ENCODE measurements at places on chromosomes 4 and X.

- DNase-seq, result no peak
Observed at GRCh38 chr4:168200685-168201084, 108.3 kb downstream of the ANXA10 start.

DNA sequence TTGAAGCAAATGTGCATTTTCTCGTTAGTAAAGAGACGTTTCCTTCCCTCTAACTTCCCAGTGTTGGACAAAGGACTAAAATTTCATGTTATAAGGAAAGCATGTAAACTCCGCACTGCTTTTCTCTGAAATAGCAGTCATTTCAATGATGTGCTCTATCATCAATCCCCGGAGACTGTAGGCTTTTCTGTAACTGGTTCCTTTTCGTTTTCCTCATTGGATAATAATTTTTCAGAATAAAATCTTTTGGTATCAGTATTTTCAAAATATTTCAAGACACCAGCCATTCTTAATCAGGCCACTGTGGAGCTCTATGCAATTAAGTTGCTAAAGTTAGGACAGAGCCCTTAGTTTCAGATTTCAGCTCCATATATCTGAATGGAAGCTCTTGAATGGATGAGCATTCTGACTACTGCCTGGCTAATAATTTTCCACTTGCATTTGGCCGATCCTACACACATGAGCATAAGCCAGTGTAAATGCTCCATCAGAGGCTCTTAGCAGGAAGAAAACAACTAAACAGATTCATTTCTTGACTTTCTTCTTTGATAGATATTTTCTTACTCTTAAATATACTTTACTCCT is 157.7 kb downstream of the CHIC2 start:
- DNase-seq, result no peak

DNA sequence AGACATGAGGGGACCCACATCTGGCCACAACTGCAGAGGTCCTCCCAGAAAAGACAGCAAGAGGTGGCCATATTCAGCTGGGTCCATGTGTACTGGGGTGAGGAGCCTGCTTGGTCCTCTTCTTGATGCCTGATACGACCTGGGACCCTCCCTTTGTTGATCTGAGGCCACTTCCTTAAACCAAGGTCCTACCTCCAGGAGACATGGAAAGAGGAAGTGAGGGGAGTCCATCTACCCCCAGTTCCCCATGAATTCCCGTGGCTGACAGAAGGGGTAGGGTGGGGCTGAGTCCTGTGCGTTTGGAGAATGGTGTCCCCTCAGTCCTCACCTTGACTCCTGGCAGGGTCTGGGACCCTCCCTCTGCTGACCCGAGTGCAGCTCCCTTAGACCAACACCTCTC is 2.1 kb downstream of the MAGEA10 start:
- no peak for DNase-seq

DNA sequence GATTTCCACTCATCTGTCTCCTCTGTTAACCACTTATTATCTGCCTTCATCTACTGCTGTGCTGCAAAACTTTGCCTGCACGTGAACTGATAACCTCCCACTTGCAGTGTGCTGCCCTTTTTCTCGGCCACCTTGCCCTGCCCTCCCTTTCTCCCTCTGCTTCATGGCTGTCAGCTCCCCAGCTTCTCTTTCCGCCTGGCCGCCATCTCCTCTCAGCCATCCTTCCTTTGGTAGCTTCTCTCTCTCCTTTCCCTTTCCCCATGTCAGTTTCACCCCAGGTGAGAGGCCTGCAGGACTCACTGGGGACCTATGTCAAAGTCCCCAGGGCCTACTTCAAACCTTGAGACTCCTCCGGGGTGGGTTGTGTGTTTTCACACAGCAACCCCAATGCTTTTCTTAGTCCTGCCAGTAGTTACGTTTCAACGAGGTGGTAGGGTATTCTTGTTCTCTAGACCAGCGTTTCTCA is 6.6 kb downstream of the MSL3 start:
- no peak for DNase-seq

DNA sequence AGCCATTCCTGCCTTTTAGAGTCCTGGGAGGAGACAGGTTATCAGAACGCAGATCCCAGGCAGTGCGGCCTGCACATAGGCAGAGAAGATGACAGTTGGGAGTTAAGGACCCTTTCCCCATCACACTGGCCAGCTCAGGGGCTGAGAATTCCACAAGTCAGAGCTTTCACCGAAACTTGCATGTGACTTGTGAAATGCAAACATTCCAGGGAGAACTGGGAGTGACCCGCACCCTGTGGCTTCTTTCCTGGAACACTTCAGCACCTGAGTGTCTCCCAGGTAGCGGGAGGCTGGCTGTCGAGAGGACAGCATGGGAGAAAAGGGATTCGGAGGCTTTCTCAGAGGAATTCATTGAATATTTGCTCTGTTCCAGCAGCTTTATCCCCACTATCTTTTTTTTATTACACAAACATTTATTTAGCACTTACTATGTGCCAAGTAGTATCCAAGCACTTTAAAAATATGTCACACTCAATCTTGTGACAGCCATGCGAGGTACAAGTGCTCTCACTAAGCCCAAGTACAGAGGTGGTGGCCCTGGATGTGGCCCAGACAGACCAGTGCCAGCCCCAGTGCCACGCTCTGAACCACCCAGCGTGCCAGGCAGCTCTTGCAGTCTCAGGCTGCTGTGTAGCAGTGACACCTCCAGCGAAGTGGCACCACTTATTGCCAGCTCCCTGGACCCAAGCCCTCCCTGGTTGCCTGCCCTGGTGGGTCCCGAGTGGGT is 100.5 kb downstream of the PHKA2 start:
- DNase-seq, result no peak

DNA sequence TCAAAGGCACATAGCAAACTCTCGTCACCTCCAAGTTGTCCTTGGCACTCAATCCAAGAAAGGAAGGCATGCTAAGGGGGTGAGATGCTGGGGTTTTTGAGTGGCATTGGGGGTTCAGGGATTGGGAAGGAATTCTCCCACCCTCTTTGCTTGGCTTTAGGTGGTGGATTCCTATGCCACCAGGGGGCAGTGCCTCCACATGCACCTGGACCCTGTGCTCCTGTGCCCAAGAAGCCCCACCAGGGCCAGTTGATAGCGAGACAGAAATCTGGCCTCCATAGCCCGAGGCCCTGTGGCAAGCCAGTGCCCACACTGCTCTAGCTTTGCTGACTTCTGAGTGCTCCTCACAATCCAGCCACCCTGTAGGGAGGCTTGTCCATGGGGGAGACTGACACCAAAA is 2.0 kb upstream of the FATE1 start:
- no peak for DNase-seq

DNA sequence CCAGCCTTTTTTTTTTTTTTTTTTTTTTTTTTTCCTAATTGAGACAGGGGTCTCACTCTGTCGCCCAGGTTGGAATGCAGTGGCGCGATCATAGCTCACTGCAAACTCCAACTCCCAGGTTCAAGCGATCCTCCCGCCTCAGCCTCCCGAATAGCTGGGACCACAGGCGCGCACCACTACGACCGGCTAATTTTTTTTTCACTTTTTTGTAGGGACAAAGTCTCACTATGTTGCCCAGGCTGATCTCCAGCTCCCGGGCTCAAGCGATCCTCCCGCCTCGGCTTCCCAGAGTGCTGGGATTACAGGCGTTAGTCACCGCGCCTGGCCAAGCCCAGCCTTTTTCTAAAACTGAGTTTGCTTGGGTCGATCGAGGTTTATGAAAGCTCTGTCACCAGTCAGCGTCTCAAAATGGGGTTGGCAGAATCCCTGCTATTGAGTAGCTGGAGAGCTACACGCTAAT is 1.3 kb upstream of the OTUD5 start:
- no peak for DNase-seq

DNA sequence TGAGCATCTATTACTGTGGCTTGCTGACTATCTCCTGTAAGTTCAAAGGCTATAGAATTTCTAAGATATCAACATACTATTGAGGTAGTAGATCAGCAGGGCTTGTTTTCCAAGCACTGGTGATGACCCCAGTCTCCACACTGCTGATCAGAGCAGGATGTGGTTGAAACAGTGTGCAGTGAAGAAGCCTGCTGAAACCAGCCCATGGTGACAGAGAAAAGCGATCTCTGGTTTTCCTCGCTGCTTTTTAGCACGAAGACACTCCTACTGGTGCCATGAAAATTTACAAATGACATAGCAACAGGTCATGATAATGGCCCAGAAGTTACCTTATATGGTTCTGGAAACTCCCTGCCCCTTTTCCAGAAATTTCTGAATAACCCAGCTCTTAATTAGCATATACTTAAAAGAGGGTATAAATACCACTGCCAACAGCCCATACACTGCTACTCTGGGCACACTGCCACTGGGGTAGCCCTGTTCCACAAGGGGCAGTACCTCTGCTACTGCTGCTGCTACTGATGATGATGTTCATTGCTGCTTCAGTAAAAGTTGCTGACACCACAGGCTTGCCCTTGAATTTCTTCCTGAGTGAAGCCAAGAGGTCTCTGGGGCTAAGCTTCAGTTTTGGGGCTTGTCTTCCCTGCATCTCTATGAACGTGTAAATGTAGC is 1689.5 kb upstream of the PCDH10 start:
- DNase-seq, result no peak

- DNase-seq, result no peak
Observed at GRCh38 chrX:30027636-30028035, 187.7 kb upstream of the MAGEB2 start.

- no peak for DNase-seq
Observed at GRCh38 chrX:46327566-46328115, 217.6 kb downstream of the ZNF674 start.

DNA sequence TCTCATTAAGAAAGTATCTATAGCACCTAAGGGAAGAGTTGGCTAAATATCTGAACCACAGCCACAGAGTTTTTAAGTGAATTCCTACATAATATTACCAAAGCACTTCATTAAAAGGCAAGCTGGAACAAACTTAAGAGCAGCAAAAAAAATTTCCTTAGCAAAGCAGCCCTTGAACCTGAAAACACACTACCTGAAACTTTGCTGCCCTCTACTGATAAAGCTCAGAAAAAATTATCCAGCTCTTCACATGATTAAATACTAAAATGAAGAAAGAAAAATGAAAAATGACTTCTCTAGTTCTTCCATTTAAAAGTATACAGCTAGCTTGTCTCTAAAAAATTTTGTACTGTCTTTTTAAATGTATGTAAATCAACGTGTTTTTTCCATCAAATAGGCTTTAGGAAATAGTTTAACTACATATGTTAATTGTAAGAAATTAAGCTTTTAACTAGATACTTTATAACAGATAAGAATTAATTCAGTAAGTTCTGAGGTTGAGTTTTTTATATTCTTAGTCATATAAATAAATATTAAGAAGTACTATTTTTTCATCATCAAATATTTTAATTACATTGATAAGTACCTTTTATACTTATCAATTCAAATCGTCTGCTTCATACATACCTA is 156.1 kb downstream of the STPG2 start:
- no peak for DNase-seq

DNA sequence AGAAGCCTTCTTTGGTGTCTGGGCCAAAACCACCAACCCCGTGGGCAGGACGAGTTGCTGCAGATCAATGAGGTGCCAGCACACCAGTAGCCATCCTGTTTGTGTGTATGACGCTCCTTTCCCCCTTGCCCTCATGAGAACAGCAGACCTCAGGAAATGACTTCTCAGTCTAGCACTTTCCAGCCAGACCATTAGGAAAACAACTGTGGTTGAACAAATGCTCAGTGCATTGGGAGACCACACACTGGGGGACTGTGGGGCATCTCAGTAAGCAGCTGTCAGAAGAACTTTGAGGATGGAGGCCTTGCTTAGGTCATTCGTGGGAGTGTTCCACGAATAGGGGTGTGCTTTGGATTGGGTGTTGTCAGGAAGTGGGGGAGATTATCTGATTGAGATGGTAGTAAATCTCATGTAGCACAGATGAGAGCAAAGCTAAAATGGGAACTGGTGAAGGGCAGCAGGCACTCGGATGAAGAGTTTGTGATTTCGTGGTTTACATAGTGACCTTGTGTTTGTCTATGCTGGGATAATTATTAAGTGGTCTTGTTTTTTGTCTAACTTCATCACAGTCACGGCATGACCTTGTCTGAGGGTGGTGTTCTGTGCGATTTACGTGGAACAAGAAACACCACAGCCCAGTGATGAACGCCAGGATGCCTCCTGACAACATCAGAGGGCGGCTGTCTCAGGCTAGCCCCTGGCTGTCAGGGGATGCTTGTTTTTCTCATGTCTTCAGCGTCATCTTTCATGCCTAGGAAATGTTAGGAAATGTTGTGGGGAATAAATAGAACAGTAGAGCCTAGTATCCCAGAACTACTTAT is 70.1 kb downstream of the USP46 start:
- no peak for DNase-seq
